Fibroblast of skin of scalp (primary cell): ENCODE measurements at places on chromosomes 7 and 10.

DNA sequence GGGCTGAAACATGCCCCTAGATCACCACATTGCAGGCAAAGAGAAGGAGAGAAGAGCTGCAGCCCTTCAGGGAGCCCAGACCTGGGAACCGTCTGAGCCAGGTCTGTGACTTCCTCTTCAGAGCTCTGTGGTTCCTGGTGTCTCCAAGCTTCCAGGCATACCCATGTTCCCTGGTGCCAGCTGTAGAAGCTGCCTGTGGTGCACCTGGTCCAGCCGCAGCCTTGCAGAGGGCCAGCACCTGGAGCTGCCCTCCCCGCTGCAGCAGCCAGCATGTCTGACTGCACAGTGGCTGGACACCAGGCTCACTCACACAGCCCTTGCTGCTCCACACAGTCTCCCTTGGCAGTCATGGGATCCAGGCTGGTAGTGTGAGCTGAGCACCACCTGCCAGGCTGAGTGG is 33.6 kb downstream of the C7orf25 start:
- no peak for DNase-seq

DNA sequence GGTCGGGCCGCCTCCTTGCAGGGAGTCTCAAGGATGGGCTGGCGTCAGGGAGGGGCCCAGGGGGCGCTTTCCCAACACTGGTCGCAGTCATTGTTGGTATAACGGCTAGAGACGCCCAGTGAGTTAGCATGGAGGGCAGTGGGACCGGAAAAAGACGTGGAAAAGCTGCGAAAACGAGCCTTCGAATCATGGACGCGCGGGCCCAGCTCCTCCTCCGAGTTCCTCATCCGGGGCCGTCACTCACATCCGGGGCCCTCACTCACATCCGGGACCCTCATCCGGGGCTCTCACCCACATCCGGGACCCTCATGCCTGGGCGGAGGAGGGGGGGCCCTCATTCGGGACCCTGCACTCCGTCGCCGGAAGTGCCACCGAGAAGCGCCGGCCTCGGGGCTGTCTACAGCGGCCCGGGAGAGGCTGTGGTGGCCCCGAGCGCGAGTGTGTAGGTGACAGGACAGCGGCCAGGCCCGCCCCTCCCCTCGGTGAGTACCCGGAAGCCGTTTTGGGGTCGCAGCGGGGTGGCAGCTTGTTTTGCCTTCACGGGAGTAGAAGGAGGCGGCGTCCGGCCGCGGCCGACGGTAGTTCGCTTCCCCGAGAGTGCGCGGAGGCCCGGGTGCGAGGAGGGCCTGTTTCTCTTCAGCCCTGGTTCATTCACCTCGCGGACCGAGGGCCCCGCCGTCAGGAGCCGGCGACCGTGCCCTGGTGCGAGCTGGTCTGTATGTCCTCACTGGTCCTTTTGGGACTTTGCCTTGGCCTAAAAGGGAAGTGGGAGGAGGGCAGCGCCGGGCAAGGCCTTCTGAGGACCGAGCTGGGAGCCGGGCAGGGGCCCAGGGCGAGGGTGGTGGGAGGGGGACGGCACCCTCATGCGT is at the start of gene ZNF655:
Gene ZNF655 (plus strand): TSS at position 337 of the 869 bp plus-strand sequence. CDS start 1,918 bp downstream, outside the sequence.
- peak; percentile 96 for DNase-seq

DNA sequence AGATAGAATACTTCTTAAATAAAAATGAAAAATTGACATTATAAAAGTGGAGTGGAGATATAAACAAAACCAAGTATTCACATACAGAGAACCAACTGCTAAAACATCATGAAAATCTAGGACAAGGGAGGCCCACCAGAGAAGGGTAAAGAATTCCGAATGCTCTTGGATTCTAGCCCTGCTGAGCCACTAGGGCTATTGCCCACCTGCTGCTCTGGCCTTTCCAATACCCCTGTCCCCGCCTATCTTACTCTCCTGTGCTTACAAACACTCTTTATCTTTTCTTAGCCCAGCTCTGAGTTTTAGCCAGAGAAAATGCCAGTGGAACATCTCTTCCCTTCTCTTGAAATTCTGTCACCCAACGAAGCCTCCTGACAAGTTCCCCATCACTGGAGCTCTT is 100.3 kb downstream of the MACC1 start:
- DNase-seq, result no peak

DNA sequence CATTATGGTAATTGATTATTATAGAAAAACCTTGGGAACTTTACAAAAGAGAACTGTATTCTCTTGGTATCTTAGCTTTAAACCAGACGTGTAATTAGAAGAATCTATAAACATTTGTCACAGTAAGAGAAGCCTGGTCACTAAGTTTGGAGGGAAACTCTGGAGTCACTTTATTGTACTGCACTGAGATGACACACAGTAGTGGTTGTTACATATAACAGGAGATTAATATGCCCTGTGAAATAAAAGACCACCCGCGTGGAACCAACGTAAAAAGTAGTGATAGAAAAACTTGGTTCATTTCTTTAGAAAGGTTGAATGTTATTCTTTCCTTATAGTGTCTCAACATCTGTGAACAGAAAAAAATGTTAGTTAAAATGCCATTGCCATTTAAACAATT is 416.1 kb downstream of the MDFIC start:
- DNase-seq, result no peak

DNA sequence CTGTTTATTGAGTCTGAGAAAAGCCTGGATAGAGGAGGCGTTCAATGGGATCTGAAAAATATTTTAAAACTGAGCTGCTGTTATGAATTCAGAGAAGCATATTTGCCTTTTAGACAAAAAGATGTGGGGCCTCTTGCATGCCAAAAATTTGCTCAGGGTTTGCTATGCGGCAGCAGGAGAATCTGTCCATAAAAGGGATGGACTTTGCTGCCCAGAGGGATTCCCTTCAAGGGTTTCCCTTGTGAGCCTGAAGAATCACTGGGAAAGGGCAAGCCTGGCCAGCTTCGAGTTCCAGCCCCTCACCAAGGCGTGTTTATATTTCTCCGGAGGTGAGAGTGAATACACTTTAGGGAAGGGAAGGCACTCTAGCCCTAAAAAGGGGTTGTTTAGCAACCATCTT is 55.5 kb upstream of the CALD1 start:
- DNase-seq, result peak; percentile 79

DNA sequence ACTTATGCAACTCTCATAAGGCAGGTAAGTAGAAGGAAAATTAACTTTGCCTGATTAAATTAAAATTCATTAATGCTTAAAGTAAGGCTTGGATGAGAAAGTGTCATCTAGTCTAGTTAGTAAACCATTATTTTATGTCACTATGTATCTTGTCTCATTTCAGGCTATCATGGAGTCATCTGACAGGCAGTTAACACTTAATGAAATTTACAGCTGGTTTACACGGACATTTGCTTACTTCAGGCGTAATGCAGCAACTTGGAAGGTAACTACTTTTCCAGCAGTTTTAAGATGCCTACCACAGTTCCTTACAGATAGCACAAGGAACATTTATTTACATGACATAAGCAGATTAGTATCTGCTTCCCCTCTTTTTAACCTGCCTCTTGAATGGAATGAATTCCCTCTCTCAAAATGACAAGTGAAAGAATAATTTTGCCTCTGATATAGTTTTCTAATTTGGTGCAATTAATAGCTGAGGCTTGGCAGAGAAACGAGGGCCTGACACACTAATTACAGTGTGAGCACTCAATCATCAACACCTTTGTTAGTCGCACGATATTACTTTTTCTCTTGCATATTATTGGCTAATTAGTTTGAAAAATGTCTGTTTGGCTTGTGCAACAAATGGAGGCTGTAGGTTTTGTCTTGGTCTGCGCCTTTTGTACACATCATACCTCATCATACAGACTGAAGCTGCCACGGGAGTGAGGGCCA is 245.0 kb downstream of the FOXP2 start:
- no peak for DNase-seq

GRCh38 chr7:152051968-152052367 is 26.5 kb downstream of the GALNT11 start:
- no peak for DNase-seq

DNA sequence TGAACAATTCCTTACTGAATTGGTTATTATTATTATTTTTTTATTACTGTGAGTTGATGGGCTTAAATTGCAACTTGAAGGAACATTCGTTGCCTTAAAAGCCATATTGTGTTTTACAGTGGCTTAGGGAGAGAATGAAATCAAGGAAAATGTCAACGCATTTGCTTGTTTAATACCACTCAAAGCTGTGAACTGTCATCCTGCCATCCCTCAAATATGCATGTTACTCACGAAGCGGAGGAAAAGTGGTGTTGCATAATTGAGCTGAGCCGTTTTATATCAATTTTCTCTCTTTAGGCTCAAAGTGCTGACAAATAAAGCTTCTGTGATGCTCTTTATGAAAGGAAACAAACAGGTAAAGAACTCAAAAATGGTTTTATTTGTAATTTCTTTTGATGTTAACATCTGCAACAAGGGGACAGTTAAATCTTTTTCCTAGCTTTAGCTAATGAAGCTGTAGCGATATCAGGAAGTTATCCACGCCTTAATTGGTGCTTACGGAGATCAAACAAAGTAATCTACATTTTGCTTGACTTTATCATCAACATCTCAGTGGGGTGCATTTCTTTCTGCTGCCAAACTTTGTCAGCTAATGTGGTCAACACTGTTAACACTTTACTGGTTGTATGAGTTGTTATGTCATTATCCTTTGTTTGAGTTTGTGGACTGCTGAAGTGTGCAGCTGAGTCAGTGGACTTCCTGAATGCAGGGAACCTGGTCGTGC is 33.1 kb downstream of the GLRX3 start:
- peak; percentile 63 for DNase-seq

DNA sequence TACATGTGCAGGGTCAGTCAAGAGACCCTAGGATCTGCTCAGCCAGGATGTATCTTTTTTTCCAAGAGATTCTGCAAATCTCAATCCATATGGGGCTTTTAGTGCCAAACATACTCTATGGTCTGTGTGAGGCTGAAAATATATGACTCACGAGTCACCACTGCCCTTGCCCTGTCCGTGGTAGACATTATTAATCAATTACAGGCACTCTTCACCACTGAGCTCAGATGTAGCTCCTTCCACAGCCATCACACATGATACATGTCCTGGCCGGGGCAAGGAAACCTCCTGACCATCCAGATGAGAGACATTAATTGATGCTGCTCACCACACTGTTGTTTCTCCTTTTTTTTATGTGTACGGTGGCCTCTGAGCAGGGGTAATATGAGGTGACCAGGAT is 90.2 kb upstream of the RET start:
- no peak for DNase-seq

DNA sequence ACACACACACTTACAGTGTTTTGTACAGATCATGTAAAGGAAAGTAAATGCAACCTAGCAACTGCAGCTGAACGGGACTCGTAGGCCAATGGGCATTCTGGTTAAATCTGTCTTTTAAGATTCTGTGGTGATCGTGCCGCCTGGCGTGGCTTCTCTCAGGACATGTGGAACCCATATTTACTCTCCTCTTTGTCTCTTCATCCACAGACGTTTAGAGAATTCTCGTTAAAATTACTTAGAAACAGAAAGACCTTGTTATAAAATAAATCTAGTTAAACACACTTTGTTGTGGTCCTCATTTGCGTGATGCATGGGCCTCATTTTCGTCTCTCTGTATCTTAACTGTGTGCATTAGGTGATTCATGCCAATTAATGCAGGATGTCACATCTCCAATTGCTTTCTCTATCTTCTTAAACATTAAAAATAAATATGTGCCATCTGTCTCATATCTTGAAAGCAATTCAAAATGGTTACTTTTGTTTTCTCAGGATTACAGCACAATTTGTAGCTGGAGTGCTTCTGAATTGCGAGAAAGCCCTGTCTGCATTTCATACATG is 11.5 kb downstream of the KLF6 start:
- DNase-seq, result peak; percentile 32

DNA sequence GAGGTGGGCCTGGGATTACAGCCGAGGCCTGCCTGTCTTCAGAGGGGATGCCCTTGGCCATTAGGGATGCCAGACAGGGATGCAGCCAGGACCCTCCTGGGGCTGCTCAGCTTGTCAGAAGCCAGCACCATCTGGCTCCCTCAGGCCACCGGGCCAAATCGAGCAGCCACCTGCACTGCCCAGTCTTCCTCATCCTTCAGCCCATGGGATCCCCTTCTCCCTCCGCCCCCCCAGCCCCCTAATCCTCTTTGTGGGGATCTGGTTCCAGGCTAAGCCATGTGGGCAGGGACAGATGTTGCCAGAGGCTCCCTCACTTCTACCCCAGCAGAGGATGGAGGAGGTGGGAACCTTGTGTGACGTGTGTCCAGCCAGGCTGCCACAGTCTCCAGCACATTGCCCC is 137.4 kb upstream of the PPIF start:
- no peak for DNase-seq
